ENCODE measurements at places on chromosomes 11 and 22.

DNA sequence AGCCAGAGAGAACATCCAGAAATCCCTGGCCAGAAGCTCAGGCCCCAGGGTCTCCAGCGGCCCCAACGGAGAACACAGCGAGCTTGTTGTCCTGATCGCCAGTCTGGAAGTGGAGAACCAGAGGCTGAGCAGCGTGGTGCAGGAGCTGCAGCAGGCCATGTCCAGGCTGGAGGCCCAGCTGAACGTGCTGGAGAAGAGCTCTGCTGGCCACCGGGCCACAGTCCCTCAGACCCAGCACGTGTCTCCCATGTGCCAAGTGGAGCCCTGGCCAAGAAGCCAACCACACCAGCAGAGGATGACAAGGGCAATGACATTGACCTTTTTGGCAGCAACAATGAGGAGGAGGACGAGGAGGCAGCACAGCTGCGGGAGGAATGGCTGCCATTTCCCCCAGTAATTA, 20.6 kb upstream of the SCGB1D1 start:
- DNase-seq = no peak

GRCh38 chr11:61004761-61005181, 33.3 kb downstream of the CD6 start:
- DNase-seq = no peak

- no peak for DNase-seq
Measured at GRCh38 chr22:41899110-41899509, 15.8 kb downstream of the SHISA8 start.

GRCh38 chr11:75518771-75519653, 6.7 kb downstream of the GDPD5 start:
- DNase-seq = no peak

DNA sequence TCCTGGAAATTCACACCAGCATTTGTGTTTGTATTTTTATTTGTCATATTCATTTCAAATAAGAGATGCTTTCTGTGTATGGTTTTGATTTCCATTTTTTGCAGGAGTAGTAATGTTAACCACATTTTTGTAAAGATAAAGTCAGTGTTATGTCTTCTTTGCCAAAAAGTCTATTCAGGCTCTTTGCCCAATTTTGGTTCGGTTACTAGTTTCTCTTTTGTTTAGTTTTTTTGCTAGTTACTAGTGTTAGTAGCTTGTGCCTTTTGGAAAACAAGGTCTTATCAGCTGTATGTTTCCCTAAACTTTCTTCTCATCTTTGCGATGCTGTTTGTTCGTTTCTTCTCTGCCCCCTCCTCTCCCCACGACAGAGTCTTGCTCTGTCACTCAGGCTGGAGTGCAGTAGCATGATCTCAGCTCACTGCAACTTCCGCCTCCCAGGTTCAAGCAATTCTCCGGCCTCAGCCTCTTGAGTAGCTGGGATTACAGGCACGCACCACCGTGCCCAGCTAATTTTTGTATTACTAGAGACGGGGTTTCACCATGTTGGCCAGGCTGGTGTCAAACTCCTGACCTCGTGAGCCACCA, 112.3 kb upstream of the GRK3 start:
- no peak for DNase-seq

GRCh38 chr22:45583504-45583903, 80.8 kb downstream of the FBLN1 start:
- DNase-seq = no peak

- DNase-seq = no peak
Measured at GRCh38 chr11:116849486-116849885, 12.1 kb upstream of the APOA1 start.

DNA sequence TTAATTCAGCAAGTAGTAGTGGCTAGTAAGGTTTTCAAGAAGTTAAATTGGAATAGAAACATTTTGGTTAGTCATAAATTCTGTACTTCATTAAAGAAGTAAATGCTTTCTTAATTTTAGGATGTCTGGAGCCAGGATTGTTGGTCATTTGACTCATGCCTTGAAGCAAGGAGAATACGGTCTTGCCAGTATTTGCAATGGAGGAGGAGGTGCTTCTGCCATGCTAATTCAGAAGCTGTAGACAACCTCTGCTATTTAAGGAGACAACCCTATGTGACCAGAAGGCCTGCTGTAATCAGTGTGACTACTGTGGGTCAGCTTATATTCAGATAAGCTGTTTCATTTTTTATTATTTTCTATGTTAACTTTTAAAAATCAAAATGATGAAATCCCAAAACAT, 25.8 kb downstream of the ACAT1 start:
- DNase-seq = no peak

GRCh38 chr11:113476553-113476952, 1.4 kb upstream of the DRD2 start:
- no peak for DNase-seq

- DNase-seq = no peak
Measured at GRCh38 chr22:49971232-49972162, 10.9 kb downstream of the PIM3 start.

DNA sequence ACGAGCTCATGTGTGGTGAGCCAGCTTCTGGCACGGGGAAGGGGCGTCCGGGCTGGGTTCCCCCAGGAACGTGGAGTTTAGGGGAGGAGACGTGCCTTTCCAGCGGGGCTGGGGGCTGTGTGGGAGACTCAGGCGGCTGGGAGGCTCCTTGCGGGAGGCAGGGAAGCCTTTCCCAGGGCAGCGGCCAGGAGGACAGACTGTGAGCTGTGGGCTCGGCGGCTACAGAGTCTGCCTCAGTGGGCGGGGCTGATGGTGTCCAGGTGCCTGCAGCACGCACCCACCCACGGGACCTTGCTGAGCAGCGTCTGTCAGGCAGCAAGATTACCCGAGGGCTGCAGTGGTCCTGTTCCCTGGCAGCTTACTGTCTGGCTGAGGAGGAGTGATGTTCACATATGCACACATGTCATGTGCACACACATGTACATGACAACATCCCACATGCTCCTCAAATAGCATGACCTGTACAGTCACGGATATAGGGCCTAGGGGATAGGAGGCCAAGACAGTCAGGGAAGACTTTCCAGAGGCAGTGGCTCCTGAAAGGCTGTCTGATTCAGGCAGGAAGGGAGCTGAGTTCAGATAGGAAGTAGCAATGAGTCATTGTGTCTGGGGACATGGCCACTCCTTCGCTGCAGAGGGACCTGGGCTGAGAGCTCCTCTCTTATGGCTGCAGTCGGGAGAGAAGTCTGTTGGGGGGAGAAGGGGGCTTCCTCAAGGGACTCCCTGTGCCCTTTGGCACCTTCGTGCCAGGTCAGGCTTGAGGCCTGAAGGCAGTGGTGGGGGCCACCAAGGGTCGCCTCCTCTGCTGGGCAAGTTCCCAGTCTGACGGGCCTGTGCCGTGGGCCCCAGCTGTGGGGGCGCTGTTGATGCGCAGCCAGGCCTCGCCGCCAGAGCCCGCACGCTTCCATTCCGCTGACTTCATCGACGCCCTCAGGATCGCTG, 23.3 kb upstream of the PPP6R3 start:
- DNase-seq = no peak

DNA sequence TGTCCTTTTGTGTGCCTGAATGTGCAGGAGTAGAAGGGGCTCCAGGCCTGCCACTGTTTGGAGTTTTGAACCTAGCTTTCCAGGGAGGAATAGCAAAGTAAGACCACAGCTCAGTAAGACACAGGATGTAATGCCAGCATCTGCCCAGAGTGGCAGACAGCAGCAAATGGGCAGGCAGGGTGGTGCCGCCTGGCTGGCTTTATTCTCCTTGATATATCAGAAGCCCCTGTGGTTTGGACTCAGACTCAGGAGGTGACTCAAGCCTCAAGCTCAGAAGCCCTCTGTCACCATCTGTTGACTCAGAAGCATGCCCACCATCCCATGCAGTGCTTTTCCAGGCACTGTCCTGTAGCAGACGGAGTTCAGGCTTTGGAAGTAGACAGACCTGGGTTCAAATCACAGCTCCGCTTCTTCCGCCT, 72.7 kb upstream of the TTC12 start:
- no peak for DNase-seq

DNA sequence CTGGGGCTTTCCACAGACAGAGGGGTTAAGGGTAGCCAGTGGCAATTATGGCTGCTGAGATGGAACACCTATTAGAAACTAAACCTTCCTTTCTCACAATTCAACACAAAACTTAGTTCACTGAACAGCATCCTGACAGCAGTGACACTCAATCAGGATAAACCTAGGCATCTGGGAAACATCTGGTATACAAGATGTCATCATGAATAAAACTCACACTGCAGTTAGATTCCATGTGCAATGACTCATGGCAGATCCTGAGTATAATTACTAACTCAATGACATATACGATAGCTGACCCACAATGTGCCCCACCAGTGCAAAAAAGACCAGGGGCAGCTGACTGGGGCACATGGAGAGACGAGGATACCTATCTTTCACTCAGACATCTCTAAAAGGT, 17.7 kb downstream of the RBFOX2 start:
- DNase-seq = no peak

DNA sequence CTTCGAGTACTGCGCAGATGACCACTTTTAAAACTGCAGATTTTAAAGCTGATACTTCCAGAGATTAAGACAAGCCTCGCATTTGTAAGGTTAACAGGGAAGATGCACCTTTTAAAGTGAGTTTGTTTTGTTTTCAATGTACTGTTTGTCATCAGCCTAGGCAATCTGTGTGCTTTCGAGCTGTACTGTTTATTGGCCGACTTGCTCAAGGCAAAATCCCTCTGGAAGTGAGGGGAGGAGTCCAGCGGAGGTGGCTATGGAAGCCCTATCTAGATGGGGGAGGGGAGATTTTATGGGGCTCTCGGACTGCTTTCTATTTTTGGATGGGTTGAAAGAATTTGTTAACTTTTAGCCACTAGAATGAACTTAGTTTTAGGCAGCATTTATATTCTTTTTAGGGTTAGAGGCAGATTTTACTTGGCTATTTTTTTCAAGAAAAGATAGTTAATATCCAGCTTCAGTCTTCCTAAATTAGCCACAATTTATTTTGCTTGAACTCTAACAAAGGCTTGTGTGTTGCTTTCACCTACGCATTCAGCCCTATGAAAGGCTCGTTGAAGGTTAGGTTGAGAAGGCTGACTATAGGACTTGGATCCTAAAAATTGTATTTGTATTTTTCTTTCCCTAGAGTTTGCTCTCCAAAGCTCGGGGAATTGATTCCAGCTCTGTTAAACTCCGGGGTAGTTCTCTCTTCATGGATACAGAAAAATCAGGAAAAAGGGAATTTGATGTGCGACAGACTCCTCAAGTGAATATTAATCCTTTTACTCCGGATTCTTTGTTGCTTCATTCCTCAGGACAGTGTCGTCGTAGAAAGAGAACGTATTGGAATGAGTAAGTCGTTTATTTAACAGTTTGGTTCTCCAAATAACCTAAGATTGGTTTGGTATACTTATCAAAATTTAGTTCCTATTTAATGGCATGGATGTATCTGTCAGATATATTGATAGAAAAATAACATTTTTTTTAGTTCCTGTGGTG, 2.1 kb downstream of the WEE1 start:
- DNase-seq = no peak

GRCh38 chr11:63670433-63671321, 499 bp downstream of the ATL3 start:
- no peak for DNase-seq

GRCh38 chr11:75903276-75903675, 88.3 kb downstream of the UVRAG start:
- DNase-seq = no peak

- DNase-seq = no peak
Measured at GRCh38 chr22:46537946-46538813, 760 bp upstream of the CELSR1 start.

DNA sequence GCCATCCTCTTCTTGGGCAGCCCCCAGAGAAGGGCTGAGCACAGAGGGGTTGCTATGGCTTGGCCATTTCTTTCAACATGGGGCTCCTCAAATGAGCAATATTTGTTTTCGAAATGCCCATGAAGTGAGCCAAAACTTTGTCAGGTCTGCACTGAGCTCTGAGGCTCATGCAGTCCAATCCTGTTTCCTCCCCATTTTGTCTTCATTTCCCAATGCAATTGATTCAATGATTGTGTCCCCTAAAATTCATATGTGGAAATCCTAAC, 60.6 kb upstream of the CD44 start:
- DNase-seq = no peak

DNA sequence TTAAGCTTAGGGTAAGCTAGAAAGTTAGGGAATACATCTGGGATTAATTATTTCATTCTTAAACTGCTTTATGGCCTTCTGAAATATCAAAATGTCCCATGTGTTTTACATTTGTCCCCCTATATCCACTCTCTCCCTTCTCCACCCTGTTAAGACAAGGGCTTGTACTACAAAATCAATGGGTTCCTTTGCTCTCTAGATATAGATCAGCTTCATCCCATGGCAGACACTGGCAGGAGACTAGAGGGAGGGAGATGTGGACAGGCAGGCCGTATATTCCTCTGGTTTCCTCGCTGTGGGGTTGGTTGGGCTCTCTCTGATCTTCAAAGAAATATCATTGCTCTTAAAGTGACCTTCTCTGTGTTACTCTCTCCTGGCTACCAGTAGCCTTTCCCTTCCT, 1281.0 kb downstream of the LRRC4C start:
- DNase-seq = no peak

DNA sequence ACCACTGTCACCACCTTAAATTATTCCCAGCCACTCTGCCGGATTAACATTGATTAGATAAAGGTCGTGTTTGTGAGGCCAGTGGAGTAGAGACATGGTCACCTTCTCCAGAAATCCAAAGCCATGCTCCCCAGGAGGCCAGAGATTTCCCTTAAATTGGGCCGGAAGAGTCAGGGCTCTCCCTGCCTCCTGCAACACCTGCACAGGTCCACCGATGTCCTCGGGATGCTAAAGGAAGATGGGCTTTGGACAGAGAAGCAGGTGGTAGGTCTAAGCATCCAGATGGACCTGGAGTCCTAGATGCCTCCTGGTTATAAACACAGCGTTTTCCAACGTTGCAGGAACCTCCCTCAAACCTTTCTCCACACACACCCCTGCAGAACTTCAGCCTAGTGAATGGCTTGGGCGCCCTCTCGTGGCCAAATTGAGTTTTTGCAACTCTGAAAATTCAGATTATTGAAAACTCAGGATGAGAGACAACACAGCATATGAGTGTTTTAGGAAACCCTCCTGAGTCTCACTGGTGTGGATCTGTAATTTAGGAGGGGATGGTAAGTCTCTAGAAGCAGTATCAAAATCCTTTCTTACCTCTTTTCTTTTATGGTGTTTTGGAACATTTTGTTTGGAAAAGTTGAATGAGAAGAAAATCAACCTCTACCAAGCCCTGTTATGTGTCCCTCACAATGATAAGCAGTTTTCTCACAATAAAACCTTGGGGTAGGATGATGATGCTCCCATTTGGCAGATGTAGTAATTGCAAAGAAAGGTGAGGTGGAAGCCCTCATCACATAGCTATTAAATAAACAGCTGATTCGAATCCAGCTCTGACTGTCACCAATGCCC, 109.6 kb downstream of the RRAS2 start:
- DNase-seq = no peak

- DNase-seq = no peak
Measured at GRCh38 chr11:75056814-75057213, 39.9 kb downstream of the OR2AT4 start.

Measured in cortex of kidney (tissue), 1 donor.